NCI-H2081 treated with DMSO at 0.1 percent for 48 hours (cell line): ENCODE measurements at places on chromosomes 12 and 14.
A peak's percentile ranks its signal among the peaks of the same experiment; 100 is the strongest.

DNA sequence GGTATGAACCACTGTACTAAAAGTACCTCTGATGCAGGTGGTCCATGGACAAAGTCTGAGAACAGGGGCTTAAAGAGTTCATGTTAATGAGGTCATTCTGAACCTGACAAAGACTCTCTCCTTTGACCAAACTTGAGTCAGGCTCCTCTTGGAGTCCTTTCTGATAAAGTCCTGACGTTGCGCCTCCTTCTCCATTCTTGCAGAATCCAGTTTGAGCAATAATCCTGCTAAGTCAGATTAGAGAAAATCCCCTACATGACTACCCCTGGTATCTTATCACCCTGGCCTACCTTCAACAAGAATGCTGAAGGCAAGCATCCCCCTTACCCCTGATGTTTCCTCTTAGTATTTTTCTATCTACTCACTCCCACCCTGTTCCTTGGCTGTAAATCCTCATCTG is 46.0 kb upstream of the ISM2 start:
- DNase-seq = no peak

DNA sequence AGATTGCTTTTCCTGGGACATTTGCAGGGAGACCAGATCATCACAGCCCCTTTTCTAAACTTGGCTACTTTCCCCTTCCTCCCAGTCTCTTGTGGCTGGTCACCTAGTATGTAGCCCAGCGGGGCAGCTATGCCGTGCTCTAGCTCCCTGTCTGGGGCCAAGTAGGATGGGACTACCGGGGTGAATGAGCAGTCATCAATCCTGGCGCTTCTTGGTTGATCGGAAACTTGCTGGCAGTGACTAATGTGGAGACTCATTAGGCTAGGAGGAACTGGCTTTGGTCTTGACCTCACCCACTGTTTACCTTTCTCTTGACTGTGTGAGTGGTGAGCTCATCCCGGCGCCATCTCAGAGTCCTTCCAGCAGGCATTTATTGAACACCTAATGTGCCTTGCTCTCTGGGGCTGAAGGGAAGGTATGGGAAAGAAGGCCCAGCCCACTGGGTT is 15.9 kb downstream of the PLEKHG3 start:
- DNase-seq = no peak

DNA sequence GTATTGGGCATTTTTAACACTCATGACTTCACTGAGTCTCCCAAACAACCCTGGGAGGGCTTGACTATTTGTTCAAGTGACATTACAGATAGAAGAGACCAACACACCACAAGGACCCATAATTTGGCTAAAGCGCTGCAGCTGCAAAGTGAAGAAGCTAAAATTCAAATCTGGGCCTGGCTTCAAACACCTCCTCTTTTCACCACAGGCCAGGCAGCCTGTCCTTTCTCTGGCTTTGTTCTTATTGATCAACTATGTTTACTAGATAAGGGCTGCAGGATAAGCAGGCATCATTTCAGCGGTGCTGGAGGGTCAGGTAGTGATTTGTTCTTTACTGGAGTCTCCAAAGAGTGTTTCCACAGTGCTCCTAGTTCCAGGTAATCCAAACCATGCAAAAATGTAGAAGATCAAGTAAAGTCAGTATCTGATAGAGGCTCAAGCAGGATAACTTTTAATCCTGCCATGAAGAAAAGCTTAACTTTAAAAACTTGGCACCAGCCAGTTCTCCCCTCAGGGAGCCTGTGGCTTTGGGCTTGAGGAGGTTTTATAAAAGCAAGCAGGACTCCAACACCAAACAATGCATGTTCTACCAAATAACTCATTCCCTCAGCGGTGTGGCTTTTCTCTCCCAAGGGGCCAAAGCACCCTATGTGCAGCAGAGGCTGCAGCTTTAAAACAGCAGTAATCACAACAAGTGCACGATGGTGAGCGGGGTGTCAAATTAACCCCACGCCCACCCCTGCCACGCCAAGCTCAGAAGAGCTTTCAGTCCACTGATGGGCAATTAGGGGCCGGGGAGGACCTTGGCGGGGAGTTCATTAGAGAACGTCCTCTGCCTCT is 16.8 kb downstream of the CLMN start:
- no peak for DNase-seq

DNA sequence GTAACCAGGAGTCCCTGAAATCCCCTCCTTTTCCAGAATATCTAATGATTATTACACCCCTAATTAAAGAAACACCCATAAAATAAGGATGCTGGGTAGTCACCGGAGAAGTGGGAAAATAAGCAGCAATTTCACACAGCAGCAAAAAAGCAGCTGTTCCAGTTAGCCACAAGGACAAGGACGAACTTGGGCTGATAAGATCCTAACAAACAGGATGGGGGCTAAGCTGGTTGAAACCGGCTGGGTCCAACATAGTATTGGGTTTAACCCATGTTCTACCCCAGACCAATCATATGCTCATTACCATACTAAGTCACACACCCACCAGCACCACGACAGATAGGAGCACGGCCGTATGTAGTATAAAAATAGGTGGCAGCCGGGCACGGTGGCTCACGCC is 100.7 kb downstream of the RPL10L start:
- DNase-seq = no peak

DNA sequence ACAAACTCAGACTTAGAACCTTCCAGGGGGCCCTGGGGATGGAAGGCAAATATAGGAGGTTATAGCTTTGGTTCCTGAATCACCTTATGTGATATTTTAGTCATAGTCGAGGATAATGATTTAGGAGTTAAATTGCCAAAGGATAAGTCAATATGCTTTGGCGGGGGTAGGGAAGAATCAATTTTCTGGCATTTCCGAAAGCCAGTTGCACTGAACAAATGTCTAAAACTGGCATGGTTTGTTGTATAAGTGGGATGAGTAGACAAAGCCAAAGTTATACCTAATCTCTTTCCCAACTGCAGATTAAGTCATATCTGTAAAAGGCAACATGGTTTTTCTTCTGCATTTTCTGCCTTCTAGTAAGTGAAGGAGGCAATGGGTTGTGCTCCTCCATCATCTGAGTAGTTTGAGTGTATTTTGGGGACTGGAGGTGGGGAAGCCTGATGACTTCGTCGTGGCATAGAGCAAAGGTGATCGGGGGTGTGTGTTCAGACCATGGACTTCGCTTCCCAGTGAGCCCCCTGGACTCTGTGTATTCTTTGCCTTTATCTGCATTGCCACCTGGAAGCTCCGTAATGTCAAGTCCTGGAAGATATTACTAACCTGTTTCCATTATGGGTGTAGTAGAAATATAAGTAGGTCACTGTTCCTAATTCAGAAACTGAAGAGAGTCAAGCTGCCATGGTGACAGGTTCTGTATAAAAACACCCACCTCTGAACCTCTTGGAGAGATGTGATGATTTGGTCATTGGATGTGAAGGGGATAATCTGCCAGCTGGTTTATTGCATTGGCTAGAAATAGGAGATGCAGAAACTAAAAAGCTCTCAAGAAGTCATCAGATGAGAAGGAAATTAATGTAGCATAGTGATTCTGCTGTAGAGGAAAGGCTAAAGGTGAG is 24.5 kb downstream of the PPFIBP1 start:
- DNase-seq = no peak

DNA sequence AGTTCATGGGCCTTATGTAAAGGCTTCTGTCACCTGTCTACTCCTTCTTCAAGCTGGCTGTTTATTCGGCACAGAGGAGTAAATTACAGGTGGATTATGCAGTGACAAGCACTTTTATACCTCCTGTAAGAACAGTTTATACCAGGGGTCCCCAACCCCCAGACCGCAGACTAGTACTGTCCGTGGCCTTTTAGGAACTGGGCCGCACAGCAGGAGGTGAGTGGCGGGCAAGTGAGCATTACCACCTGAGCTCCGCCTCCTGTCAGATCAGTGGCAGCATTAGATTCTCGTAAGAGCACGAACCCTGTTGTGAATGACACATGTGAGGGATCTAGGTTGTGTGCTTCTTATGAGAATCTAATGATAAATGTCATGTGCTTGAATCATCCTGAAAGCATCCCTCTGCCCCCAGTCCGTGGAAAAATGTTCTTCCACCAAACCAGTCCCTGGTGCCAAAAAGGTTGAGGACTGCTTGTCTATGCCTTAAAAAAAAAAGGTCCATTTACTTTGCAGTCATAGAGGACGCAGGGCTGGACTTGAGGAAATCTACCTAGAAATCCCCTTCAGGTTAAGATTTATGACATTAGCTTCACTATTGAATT is 78.8 kb downstream of the ETV6 start:
- DNase-seq = no peak

GRCh38 chr14:60107477-60107876 is 15.8 kb downstream of the PCNX4 start:
- no peak for DNase-seq

DNA sequence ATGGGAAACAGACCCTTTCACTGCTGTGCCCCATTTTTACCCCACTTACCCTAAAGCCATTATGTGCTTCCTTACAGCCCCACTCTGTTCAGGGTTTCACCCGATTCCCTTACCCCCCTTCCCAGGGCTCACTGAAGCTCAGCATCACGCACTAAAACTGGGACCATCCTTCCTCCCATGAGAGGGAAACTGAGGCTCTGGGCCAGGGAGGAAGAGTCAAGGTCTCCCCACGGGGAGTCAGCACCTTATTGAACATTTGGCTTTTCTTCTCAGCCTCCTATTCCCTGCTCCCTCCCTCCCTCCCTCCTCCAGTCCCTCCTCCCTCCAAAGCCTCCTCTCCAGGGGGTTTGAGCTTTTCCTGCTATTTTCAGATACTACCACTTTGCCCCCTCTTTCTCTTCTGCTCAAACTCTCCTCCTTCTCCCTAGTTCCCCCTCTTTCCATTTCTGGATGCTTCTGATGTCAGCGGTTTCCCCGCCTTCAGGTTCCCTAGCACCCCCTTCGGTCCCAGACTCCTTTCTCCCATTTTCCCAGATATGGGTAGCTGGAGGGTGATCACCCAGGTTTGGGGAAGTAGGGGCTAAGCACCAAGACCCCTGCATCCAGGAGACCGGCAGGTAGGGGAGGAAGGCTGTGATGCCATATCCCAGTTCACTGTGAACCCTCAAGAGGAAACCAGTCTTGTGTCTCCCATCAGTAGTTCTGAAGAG is 960 bp downstream of the GPR162 start:
- DNase-seq = no peak

DNA sequence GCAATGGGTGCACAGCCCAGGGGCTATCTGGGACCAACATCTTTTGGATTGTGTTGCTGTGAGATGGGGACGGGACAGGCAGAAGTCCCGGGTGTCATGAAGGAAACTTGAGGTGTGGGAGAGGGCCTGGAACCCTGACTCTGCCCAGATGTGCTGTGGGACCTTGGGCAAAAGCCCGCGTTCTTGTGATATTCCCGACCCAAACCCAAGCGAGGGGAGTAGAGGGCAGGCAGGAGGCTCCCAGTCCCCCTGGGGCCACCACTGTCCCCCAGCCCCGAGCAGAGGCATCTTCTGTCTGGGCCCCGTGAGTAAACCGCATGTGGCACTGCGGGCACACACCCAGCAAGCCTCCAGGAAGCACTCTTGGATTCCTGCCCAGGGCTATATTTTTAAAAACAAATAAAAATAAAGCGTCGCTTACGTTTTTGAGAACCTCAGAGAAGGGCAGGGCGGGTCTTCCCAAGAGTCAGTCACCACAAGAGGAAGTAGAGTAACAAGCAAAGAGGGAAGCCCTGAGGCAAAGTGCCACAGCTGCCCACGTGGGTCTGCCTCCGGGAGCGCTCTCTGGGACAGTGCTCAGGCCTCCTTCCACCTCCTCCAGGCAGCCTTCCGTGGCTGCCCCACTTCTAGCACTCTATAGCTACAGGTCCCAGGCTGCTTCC is 39.5 kb downstream of the BEGAIN start:
- peak; percentile 19 for DNase-seq

- DNase-seq = no peak
These were observed 31.5 kb upstream of the LIMA1 start for GRCh38 chr12:50314636-50315312.

DNA sequence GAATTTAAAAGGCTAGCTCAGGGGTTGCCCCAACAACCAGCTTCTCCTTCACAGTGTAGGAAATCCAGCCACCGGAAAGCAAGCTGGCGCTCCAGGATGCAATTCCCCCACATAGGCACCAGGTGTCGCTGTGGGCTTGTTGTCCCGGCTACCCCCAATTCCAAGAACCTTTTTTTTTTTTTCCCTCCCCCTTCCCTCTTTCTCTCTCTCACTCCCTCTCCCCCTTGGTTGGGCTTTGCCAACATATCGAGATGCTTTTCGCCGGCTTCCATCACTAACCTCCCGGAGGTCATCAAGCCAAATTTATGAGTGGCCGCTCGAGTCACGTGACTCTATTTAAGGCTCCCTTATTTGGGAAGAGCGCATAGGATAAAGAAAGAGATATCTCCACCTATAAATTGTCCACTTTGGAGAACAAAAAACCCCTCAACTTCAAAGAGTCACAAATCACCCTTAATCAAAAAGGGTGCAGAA is at the start of gene HOXC5:
Gene HOXC5 (plus strand): TSS at position 424 of the 474 bp plus-strand sequence. CDS start 73 bp downstream, outside the sequence.
- DNase-seq = no peak

DNA sequence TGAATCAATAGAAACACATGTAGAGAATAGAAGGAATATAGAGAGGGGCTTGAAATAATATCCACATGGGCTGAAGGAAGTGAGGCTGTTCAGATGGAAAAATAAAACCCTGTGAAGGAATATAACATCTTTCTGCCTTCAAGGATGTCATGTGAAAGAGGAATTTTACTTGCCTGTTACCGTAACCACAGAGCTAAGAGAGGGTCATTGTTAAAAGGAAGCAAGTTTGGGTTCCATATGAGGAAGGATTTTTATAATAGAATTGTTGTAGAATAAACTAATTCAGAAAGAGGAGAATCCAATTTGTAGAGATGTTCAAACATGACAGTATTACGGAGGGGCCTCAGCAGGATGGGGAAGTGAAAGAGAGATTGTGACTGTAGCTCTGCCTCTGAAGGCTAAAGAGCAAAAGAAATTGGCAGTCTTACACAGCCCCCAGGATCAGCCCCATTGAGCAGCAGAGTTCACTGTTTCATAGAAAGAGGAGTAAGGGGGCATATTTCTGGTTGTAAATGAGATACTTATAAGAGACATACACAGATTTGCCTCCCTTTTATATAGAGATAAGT is 41.8 kb upstream of the PTPRR start:
- no peak for DNase-seq

- no peak for DNase-seq
These were observed 36.7 kb downstream of the SAV1 start for GRCh38 chr14:50631408-50631821.

- DNase-seq = no peak
These were observed 19.4 kb downstream of the SETD1B start for GRCh38 chr12:121823101-121823726.

GRCh38 chr14:82009076-82009475 is 475.4 kb upstream of the SEL1L start:
- no peak for DNase-seq

DNA sequence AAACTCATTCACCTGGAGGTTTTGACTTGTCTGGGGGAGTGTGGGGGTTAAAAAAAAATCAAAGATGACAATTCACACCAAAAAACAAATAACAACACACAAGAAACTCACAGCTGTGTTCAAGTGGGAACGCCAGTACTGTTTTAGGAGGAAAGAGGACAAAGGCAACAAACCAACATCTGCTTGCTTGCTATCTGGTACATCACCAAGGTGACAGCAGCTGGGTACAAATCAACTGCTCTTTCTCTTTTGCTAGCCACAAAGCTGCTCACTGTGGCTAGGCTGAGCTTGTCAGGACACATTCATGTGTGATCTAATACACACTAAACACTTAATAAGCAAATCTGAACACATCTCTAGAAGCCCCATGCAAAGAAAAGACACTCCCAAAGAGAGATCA is 128.0 kb upstream of the RAP1B start:
- no peak for DNase-seq
